Right renal cortex interstitium (tissue), 3 donors: ENCODE measurements at places on chromosomes 16 and 17. TPM values are rescaled to one million over a fixed set of nuclear protein-coding genes. Genes with fewer than 3 reads are reported as not detected.
A peak's percentile ranks its signal among the peaks of the same experiment; 100 is the strongest.

DNA sequence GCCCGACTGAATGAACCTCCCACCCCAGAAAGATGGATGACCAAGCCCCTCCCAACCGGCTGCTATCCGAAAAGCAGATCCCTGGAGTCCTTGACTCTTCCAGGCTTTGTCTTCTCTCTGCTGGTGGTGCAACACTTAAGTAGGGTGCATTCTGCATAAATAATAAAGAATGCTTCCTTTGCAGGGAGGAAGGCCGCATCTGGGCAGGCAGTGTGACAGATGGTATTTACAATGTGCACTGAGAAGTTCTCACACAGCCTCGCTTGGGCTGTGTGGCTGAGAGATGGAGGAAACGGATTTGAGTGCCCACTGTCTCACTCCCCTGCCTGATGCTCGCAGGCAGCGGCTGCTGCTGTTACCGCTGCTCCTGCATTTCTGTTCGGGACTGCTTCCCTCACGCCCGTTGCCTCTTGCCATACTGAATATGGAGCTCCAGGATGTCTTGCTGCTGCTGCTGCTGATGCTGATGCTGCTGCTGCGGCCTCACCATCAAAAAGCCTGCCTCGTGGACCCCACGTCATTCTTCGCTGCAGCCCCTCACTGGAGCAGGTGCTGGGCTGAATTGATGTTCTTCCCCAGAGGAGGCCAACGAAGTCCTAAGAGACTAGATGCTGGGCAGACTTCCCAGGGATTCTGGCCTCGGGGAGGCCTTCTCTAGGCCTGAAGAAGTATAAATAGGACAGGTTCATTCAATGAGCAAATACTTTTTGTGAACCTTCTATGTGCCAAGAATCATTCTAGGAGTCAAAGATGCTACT, 7.1 kb upstream of the RHBDL3 start:
- DNase-seq: no peak

Gene TVP23A
- polyA plus RNA-seq: 3.1 TPM

DNA sequence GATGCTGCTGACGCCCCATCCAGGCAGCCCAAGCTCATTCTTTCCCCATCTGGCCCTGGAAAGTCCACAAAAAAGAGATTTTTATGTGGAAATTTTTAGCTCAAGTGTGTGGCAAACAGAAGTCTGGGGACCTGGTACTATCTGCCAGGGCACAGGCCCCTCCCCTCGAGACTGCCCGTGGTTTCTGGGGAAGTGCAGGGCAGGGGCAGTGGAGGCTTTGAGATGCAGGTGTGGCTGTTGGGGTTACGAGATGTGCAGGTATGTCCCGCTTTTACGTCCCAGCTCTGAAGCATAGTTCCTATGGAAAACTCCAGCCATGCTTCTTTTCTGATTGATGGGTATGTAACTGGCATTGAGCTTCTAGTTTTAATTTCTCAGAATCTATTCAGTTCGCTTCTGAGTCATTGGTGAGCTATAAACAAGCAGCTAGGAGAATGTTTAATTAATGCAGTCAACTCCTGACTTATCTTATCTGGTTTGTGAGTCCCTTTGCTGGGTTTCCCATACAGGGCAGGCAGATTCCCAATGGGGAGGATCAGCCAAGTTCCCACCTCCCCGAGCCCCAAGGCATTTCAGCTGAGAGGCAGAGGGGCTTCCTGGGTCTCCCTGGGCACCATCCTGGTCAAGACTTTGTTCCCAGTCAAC, 16.2 kb downstream of the TBX4 start:
- DNase-seq: no peak

Gene GPRC5B
- 131 TPM for polyA plus RNA-seq

GRCh38 chr16:54867302-54867832, 63.3 kb upstream of the IRX5 start:
- DNase-seq: no peak

DNA sequence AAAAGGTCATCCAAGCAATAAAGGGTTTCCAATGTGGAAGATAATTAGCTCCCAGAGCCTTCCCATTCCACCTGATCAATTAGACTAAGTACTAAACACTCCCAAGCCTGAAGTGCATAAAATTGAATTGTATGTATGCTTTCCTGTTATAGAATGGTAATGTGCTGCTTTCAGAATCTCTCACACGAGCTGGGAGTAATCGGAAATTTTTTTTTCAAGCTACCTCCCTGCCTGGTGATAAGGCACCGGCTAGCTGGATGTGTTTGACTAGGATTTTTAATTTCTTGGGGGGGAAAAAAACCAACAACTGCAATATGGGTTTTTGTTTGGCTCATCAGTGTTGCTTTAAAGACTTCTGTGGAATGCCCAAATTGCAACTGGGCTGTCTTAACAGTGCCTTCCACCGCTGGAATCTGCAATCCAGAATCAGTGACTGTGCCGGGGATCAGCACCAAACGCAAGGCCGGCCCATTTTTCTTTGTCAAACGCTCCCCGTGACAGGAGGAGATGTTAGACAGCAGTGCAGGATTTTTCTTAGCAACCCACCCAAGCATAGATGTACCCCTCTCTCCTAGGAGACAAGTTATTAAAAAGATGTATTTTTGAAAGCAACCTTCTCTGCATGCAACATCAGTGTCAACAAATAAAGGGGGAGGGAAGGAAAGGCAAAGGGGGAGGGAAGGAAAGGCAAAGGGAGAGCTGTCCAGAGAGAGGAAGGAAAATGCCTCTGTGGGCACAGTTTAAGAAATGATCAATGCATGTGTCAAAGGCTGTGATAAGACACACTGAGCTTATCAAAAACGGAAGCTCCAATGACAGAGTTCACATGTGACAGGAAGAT, 387.2 kb downstream of the NPIPA8 start:
- no peak for DNase-seq

Gene MARVELD3
- 12.9 TPM for polyA plus RNA-seq

GRCh38 chr16:14069818-14070217, 1.3 kb upstream of the MRTFB start:
- DNase-seq: no peak

DNA sequence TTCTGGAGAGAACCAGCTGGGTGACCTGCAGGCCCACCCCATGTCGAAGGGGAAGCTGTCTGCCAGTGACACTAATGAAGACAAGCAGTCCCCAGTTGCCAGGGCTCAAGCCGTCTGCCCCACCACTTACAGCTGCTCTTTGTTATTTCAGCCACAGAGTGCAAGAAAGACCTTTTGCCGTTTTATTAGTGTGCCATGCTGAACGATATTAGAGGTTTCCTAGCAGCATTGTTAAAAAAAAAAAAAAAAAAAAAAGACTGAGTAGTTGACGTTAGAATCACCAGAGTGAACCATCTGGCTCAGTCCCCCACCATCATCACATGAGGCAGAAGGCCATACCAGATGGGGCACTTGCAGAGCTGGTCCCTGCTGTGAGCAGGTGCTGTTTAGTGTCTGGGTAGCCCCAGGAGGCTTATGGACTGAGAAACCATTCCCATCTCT, 26.5 kb upstream of the SLC39A11 start:
- DNase-seq: no peak

DNA sequence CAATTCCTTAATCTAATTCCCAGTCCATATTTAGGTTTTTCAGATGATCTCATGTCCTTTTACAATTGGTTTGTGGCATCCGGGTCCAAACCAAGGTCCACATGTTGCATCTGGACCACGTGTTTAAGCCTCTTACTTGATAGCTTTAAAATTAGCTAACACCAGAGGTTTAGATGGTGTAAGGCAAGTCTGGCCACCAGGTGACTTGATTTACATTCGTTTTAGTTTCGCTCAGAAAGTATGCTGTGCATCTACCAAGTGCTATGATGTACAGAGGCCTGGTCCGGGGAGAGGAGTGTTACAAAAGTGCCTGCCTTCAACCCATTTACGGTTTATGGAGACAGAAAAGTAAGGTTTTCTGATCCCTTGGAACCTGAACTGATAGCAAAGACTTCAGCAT, 878 bp upstream of the DNAJA2 start:
- DNase-seq: peak; percentile 1

Gene PABPN1L
- not detected for polyA plus RNA-seq

DNA sequence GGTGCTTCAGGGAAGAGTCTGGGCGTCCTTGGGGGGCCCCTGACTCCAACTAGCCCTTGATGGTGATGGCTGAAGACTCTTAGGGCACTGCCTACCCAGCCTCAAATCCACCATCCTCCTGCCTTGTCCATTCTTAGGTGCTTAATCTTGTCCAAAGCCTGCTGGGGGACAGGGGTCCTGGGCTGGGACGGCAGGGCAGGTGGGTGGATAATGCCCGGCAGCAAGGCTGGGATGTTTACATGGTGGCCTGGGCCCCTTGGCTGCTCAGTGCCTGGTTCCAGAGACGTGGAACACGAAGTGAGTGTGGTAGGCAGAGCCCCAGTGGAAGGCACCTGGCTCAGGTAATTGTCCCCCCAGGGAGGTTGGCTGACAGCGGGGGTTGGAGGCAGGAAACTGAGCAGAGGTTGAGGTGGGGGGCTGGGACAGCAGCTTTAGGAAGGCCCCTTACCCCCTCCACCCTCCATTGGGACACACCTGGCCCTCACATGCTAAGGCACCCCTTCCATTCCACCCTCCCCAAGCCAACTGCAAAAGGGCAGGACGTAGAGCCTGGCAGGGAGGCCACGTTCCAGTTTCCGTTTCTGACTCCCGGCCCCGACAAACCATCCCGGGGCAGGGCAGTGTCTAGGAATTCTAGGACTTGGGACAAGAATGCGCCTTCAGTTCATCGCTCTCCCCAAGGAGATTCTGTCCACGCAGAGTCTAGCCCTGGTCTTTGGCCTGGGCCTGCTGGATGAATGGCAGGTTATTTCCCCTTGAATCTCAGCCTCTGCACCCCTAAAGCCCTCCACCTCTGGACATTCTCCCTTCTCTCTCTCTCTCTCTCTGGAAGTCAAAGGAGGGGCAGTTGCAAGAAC, 1.9 kb downstream of the FOXJ1 start:
- no peak for DNase-seq

DNA sequence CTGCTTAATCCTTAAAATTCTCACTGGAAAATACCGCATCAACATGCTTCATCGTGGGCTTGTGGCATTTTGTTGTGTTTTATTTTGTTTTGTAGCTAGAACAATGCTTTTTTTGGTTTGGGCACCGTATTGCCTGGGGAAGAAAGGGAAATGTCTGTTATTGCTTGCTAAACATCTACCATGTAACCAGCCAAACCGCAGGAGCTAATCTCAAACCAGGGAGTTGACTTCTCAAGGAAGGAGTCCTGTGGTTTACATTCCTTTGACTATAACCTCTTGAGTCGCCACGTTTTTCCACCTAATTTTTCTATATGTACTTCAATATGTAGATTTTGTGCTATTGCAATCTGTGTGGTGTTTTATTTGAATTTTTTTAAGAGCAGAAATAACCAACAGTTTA, 593.5 kb upstream of the SOX9 start:
- no peak for DNase-seq

Gene NPIPA5
- 0.78 TPM for polyA plus RNA-seq

Gene GRB7
- 31.9 TPM for polyA plus RNA-seq

- DNase-seq: no peak
Observed at GRCh38 chr16:74070237-74070636, 226.4 kb upstream of the PSMD7 start.

GRCh38 chr16:24993722-24994686, 21.2 kb downstream of the ARHGAP17 start:
- DNase-seq: no peak

Gene WNT3
- 2.1 TPM for polyA plus RNA-seq

Gene MVD
- 24.3 TPM for polyA plus RNA-seq

GRCh38 chr17:46944931-46945330, 22.0 kb downstream of the GOSR2 start:
- DNase-seq: no peak

DNA sequence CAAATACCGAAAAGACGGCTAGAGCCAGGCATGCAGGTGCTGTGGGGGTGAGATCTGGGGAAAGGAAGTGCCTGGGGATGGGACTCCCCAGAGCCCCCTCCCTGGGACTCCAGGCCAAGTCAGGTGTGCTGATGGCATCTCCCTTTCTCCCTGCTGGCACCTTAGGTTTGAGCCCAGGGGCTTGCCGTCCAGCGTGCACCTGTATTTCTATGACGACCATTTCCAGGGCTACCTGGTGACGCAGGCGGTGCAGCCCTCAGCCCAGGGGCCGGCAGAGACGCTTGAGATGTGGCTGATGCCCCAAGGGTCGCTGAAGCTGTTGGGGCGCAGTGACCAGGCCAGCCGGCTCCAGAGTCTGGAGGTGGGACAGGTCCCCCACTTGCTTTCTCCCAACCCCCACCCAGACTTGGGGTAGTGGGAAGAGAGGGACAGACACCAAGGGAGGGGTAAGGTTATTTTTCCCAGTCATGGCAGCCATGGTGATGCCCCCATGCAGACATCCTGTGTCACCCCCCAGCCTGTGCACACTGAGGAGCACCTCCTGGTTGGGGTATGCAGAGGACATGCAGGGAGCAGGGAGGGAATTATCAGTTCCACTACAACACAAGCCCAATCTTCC, 11.1 kb downstream of the XYLT2 start:
- DNase-seq: no peak

DNA sequence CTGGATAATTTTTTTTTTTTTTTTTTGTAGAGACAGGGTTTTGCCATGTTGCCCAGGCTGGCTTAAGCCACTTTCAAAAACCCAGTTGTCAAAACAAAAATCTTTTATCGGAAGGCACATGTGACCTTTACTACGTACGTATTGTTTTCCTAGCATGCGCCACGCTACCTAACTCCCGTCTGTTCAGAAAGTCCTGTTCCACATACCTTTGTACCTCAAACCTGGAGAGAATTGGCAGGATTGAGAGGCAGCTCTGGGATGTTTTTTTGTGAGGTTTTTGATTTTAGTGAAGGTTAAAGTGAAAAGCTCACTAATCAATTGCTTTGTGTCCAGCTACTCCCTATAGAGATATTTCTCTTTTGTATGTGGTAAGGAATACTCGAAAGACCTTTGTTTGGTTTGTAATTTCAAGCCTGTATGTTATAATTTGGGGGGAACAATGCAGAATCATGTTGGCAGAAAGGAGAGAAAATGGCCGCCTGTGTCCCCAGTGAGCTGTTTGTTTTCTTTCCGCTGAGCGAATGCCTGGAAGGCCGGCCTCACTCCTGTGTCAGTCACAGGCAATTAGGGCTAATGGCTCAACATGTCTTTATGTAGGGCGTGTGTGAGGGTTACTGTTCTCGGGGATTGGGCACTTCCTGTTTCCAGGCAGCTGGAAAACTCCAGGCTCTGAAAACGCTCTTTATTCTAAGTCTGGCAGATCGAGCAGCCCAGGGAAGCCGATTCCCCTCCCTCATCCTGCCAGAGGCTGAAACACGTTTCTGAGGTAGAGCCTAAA, 60.8 kb upstream of the CLEC18A start:
- peak; percentile 47 for DNase-seq

DNA sequence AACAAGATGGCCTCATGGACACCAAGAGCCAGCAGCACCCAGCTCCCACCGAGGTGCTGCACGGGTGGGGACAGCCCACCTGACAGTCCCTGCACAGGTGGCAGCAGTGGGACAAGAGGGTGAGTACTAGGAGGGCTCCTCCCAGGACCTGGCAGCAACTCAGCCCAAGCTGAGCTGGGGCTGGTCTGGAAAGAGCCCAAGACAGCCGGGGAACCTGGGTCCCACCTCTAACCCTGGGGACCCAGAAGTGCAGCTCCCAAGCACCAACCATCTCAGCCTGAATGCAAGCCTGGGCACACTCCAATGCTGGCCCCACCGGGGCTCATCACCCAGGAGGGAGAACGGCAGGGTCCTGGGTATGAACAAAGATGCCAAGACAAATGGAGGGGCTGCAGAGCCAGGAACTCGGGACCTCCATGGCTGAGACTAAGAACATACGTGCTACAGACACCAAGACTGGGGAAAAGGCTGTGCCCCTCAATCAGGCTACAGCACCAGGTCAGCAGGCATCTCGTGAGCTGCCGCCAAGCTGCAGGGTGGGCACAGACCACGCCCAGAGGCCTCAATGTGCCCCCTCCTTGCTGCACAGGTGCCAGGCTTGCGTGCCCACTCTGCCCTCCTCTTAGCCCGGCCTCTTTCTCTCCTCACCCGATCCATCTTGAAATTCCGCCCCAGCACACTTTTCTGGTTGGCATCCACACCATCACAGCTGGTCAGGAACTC, 37.5 kb upstream of the GSG1L start:
- no peak for DNase-seq

Gene CES1
- polyA plus RNA-seq: 2.1 TPM

Gene STX1B
- polyA plus RNA-seq: 0.89 TPM

Gene FOXJ1
- 17.7 TPM for polyA plus RNA-seq
